ENCODE measurements at places on chromosomes 5 and 9.

- no peak for DNase-seq
These were observed 327.4 kb downstream of the SH3GL2 start for GRCh38 chr9:17906176-17906840.

- no peak for DNase-seq
These were observed 118.7 kb downstream of the DIRAS2 start for GRCh38 chr9:90523958-90524357.

- no peak for DNase-seq
These were observed 209.9 kb upstream of the VLDLR start for GRCh38 chr9:2411459-2412215.

GRCh38 chr9:79687131-79687447, 115.3 kb downstream of the TLE4 start:
- DNase-seq: no peak

- DNase-seq: no peak
These were observed 39.8 kb upstream of the COL5A1 start for GRCh38 chr9:134601764-134602163.

GRCh38 chr5:78509145-78509865, 139.3 kb downstream of the LHFPL2 start:
- no peak for DNase-seq

GRCh38 chr5:167765352-167765751, 526.1 kb upstream of the WWC1 start:
- no peak for DNase-seq

- DNase-seq: no peak
These were observed 23.8 kb upstream of the CPEB4 start for GRCh38 chr5:173864126-173865050.

All from activated naive CD4-positive, alpha-beta T cell (primary cell).